NCI-H1694 treated with DMSO at 0.1 percent for 48 hours (cell line): ENCODE measurements at places on chromosomes 7 and 10.

DNA sequence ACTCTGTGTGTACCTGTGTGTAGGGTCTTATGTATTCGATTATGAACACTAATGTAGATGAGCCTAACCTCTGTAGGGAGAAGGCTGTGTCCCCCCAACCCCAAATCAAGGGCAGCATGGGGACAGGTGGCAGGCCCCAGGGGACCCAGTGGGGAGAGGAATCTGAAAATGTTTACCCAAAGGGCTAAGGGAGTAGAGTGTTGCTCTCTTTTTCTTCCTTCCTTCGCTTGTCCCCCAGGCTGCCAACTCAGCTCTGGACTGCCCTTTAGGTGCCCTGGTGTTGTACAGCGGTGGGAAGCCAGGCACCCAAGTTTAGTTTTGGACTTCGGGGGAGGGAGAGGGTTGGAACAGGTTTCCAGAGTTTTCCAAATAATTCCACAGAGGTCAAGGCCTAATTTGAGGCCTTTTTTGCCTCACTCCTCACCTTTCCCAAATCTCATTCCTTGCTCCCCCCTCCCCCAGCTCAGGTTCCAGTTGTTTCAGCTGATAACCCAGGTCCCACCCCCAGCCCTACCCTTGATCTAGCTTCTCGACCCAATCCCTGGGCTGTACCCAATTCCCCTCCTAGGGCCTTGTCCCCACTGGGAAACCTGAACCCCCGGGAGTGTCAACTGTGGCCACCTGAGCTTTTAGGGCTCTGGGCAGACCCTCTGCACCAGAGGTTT is 9.1 kb upstream of the PAX2 start:
- DNase-seq = no peak

GRCh38 chr7:79504607-79505389 is 51.3 kb upstream of the MAGI2 start:
- DNase-seq = peak; percentile 48

DNA sequence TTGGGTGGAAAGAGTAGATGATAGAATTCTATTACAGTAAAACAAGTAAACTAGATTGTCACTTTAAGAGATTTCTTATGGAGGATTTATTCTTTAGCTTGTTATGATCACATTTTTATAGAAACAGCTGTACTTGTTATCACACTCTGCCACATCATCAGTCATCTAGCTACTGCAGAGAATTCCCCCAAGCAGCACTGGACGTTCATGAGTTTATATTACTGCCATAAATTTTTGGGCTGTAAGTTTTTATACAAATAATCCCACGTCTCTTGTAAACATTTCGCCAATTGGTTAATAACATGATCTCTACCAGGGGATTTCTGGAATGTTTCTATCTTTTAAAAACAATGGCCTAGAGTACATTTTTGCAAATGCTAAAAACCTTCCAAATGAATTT is 238.8 kb downstream of the POLR1F start:
- DNase-seq = no peak

GRCh38 chr7:128262273-128263028 is 21.4 kb downstream of the LEP start:
- no peak for DNase-seq

DNA sequence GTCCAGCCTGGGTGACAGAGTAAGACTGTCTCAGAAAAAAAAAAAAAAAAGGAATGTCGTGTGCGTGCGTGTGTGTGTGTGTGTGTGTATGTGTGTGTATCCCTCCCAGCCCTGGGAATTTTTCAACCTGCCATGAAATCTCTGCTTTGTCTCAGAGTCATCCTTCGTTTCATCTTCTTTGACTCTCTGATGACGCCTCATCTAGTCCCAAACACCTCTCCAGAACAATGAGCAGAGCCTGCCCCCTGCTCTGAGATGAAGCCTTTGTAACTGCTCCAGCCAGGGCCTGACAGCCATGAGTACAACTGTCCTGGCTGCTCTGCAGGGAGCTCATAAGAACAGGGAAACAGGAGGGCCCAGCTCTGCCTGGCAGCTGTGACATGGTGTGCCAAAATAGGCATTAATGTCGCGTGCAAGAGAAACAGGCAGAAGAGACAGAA is 149.5 kb downstream of the FAM107B start:
- DNase-seq = peak; percentile 79

GRCh38 chr10:24128066-24128730 is 80.7 kb upstream of the KIAA1217 start:
- no peak for DNase-seq

GRCh38 chr10:83982812-83983211 is 156.5 kb upstream of the GHITM start:
- DNase-seq = no peak

GRCh38 chr10:49398000-49398861 is 2.3 kb upstream of the DRGX start:
- DNase-seq = no peak

DNA sequence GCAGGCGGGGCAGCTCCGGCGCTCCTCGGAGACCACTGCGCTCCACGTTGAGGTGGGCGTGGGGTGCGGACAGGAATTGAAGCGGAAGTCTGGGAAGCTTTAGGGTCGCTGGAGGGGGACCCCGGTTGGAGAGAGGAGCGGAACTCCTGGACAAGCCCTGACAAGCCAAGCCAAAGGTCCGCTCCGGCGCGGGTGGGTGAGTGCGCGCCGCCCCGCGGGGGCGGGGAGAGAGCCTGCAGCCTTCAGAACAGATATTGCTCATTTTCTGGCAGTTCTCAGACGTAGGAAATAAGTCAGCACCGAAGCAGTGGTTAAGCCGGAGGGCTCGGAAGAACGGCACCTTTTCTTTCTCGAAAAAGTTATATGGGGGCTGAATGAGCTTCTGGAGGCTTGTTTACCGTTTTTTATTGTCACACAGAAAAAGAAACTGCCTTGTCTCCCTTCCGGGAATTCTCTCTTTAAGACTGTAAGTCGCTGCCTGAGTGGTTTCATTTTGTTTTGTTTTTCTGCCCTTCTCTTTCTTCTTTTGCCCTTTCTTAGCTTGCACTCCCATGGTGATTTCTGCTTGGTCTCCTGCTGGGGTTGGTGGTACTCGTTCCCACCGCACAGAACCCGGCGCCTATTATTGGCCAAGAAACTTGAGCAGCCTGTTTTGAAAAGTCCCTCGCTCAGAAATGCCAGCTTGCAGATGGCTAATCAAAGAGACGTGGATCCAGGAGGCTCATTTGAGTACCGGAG is 732 bp downstream of the FAS start:
- no peak for DNase-seq

- no peak for DNase-seq
Measured at GRCh38 chr7:13198036-13198435, 510.6 kb downstream of the ARL4A start.

GRCh38 chr7:104023100-104023499 is 33.6 kb upstream of the RELN start:
- no peak for DNase-seq

DNA sequence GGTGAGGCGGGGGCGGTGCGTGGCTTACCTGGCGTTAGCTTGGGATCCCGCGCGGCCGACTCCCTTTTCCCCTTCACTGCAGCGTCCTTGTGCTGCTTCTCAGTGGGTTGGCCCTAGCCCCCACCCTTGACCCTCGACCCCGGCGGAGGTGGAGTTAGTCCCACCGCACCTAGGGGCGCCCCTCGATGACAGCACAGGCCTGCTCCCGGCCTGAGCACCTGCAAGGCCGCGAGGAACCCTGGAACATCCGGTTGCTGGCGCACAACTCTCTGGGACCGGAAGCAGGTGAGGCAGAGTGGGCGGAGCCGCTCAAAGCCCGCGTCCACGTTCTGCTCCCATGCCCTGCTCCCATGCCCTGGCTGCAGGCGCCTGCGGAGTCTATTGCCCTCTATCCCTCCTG is 266.9 kb downstream of the USP6NL start:
- no peak for DNase-seq

- peak; percentile 26 for DNase-seq
Measured at GRCh38 chr7:67423065-67423464, 426.4 kb downstream of the TYW1 start.

- DNase-seq = no peak
Measured at GRCh38 chr10:28359334-28359733, 56.5 kb upstream of the MPP7 start.

DNA sequence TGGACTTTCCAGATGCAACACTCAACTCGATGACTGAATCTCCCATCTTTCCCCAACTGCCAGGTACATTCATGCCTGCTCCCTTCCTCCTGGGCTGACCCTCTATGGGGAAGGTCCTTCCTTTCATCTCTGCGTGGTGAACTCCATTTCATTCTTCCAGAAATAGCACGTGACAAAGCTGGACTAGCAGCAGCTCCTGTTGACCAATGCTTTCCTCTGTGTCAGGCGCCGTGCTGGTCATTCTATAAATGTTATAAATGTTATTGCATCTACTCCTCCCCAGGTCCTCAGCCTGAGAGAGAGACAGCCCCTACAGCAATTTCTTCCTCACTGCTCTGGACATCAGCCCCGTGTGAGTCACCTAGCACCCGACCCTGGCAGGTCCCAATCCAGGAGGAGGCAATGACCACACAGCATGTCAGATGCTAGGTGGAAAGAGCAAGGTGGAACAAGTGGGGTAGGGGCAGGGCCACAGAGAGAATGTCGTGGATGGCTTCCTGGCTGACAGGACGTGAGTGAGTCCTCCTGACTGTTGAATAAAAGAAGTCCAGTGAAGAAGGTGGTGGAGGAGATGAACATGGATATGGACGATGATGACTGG is 178.1 kb downstream of the ADAM12 start:
- DNase-seq = no peak

GRCh38 chr10:96017191-96017687 is 26.1 kb upstream of the CCNJ start:
- peak; percentile 54 for DNase-seq

DNA sequence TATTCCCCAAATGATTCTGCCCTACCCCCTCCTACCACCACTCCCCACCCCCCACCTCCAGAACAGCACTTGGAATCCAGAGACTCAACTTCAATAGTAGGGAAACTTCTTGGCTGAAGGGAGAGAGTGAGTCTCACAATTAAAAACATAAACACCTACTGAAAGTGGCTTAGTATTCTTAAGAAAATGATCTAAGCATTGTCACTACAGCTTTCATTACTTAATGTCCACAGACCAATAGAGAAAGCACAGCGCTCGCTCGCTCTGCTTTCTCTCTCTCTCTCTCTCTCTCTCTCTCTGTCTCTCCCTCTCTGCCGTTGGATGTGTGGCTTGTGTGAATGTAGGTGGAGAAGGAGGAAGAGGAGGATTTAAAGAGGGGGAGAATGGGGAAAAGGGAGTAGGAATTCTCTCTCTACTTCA is 1.5 kb upstream of the SEMA3A start:
- no peak for DNase-seq
